ENCODE measurements at places on chromosomes 4 and X.

GRCh38 chrX:153714256-153714655, 9.9 kb downstream of the BCAP31 start:
- no peak for DNase-seq

- no peak for DNase-seq
These were observed 27.7 kb downstream of the LARP7 start for GRCh38 chr4:112664611-112665010.

DNA sequence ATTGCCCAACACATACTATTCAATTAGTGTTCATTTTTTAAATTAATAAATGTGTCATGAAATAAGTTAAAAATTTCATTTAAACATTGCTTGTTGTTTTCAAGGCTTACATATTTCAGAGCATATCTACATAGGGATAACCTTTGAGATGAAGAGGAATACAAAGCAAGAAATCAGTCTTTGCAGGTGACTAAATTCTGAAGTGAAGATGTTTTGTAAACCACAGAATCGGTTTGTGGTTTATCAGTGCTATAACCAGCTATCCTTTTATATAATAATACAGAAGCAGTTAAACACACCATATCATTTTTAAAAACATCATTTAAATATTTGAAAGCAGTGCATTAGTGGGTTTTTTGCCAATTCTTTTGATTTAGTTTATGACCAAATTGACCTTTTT, 26.9 kb downstream of the FAM241A start:
- no peak for DNase-seq

DNA sequence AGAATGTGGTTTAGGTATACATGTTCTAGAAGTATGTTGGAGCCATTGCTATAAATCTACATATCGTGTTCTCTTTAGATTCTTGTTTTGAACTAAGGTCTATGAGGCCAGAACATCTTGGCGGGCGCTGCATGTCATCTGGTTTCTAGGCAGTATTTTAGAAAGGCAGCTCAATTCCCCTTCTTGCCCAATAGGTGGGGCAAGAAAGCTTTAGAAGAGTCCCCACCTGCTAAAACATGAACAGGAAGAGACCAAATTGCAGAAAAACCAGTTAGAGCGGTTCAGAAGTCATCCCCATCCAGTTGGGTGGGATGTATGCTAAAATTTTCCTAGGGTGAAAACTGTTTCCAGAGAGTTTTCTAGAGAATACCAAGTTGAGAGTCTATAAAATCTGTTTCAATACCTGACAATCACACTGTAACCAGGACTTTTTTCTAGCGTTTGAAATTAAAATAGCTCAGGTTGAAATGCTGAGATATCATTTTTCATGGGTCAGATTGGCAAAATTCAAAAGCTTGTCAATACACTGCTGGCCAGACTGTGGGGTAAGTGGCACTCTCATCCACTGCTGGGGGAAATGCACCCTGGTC, 17.5 kb upstream of the SH3KBP1 start:
- no peak for DNase-seq

GRCh38 chr4:55907469-55907868, 41.3 kb upstream of the CEP135 start:
- no peak for DNase-seq

GRCh38 chrX:3407781-3408180, 61.3 kb upstream of the MXRA5 start:
- DNase-seq: no peak

- no peak for DNase-seq
These were observed 114.6 kb upstream of the CBR4 start for GRCh38 chr4:169124661-169125060.

- DNase-seq: no peak
These were observed 782 bp downstream of the PITX2 start for GRCh38 chr4:110621839-110622751.

GRCh38 chr4:118313098-118313497, 39.7 kb downstream of the PRSS12 start:
- no peak for DNase-seq
